ENCODE measurements at places on chromosomes 16 and 17.

- no peak for DNase-seq
Observed at GRCh38 chr16:4317532-4318450, 1.9 kb downstream of the GLIS2 start.

DNA sequence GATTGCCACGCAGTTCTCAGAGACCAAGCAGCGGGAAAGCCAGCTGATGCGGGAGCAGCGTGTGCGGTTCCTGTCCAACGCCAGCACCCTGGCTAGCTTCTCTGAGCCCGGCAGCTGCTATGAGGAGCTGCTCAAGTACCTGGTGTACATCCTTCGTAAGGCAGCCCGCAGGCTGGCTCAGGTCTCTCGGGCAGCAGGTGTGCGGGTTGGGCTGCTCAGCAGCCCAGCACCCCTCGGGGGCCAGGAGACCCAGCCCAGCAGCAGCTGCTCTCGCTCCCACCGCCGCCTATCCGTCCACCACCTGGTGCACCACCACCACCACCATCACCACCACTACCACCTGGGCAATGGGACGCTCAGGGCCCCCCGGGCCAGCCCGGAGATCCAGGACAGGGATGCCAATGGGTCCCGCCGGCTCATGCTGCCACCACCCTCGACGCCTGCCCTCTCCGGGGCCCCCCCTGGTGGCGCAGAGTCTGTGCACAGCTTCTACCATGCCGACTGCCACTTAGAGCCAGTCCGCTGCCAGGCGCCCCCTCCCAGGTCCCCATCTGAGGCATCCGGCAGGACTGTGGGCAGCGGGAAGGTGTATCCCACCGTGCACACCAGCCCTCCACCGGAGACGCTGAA lies 15.2 kb downstream of the CACNA1G start:
- DNase-seq, result no peak

GRCh38 chr17:27559506-27560481 lies 71.2 kb upstream of the LGALS9 start:
- peak; percentile 89 for DNase-seq

DNA sequence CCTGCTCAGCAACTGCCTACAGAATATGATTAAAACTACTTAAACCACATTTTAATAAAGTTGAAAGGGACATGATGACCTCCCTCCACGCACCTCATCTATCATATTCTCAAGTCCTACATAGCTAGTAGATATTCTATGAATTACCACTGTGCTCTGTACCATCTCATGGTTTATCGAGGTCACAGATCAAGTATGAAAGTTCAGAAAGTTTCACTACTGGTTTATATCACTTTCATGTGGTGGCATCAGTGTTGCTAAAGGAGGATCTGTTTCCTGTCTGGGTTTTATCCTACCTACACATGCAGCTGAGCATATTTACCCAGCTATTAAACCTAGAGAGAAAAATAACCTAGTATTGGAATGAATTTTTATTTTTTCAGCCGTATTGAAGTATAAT lies 214.9 kb upstream of the MON1B start:
- DNase-seq, result no peak

GRCh38 chr17:45279898-45280297 lies 18.0 kb upstream of the SPATA32 start:
- DNase-seq, result no peak

GRCh38 chr17:77308861-77309726 lies 168.3 kb downstream of the SEC14L1 start:
- peak; percentile 89 for DNase-seq
